Activated CD8-positive, alpha-beta memory T cell treated with anti-CD3 and anti-CD28 coated beads, Interleukin-2, amount 50 U/mL, for 4 hours (primary cell): ENCODE measurements at places on chromosomes 12 and 14.

GRCh38 chr12:39815746-39816145 is 196.1 kb upstream of the ABCD2 start:
- no peak for DNase-seq

DNA sequence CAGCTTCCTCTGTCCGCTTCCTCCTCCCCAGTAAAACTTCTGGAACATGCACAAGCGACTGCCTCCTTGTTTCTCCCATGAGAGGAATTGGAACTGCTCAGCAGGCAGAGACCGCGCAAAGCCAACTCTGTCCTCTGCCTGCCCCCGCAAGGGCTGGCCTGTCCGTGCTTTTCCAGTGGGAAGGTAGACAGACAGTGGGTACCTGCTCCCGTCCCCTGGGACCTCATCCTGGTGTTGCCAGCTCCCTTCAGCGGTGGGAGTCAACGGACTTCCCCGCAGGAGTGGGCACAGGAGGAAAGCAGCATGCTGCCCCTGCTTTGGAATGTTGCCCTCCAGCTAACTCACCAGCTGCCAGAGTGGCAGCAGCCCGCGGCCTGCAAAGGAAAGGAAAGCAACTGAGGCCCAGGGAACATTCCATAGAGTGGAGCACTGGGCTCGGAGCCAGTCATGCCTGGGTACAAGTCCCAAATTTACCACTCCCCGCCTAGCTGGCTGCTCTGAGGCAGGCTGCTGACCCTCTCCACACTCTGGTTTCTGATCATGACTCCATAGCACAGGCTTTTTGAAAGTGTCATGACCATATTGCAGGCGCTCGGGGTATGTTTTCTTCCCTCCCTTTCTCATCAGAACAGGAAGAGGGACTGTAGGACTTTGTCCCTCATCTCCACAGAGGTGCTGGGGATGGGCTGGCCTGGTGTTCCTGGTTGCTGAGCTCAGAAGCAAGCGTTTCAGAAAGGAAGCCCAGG is 89.2 kb upstream of the CLMN start:
- no peak for DNase-seq

GRCh38 chr12:22860926-22861325 is 236.0 kb downstream of the ETNK1 start:
- no peak for DNase-seq

DNA sequence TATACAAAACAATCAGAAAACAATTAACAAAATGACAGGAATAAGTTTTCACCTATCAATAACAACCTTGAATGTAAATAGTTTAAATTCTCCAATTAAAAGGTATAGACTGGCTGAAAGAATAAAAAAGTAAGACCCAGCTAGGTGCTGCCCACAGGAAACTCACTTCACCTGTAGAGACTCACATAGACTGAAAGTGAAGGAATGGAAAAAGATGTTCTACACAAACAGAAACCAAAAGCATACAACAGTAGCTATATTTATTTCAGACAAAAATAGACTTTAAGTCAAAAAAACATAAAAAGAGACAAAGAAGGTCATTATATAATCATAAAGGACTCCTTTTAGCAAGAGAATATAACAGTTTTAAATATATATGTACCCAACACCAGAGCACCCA is 152.4 kb upstream of the PWP1 start:
- DNase-seq = no peak

DNA sequence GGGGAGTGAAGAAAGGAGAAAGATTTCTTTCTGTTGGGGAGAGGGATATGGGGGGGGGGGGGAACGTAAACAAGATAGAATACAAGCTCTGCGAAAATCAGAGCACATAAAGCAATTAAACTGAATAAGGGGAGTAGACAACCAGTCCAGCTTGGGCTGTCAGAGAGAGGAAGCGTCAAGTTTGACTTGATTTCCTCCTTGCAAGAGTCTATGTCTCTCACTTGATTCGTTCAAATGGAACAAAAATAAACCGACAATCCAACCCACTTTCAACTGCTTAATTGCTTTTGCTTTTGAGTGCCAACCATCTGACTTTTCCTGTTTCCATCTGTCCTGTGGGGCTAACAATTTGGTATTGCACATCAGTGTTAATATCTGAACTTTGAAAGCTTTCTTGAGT is 942 bp downstream of the SYT1 start:
- no peak for DNase-seq

DNA sequence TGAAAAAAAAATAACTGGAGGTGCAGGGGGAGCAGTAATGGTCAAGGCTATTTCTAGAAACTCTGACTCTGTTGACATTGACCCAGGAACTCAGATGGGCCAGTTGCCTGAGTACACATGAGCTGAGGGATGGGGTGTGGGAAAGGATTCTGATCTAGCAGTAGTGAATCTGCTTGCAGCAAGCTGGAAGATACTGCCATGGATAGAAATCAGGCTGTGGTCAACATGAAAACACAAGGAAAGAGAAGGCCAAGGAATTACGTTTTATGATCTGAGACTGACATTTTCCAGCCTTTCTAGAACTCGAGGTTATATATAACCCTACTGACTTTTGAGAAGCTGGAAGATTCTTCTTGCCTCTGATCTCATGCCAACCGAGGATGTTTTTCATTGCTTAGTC is 90.0 kb downstream of the ANO6 start:
- DNase-seq = no peak

DNA sequence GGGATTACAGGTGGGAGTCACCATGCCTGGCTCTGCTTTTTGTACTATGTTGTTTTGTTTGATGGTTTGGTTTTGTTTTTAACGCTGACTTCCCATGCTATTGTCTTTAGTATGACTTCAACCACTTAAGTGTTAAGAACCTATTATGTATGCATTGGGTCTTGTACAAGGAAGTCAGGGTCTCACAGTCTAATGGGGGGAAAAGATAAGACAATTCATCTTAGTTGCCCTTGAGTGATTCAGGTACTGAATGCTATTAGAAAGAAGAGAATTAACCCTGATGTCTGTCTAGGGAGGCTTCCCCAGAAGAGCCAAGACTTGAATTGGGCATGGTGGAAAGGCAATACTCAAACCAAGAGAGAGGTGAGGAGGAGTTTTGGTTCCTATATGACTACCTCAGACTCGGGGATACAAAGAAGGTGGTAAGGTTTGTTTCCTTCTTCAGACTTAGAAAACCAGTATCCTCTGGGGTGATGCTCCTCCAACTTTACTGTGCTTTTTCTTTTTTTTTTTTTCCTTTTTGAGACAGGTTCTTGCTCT is 64.6 kb downstream of the SUSD6 start:
- no peak for DNase-seq
